ENCODE measurements at places on chromosomes 11 and 22. TPM values are rescaled to one million over a fixed set of nuclear protein-coding genes. Genes with fewer than 3 reads are reported as not detected.

- DNase-seq, result peak; percentile 58
Measured at GRCh38 chr11:2795491-2795991, 90.0 kb downstream of the CDKN1C start.

DNA sequence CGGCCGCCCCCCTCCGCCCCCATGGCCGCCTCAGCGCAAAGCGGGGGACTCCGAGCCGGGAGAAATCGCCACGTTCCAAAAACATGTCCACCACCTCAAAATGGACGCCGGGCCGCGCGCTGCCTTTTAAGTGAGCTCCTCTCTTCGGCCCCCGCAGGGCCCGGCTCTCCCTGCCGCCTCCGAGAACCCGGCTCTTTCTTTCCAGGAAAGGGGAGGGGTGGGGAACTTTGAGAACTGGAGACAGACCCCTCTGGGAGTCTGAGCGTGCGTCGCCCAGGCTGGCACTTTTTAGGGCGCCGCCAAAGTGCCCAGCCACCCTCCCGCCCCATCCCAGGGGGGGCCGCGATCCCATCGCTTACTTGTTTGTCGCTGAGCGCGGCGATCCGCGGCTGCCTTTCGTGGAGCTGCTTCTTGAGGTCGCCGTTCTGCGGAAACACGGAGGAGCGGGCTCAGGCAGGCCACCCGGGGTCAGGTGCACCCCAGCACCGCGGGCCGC, 1.6 kb downstream of the PHF21B start:
- no peak for DNase-seq

DNA sequence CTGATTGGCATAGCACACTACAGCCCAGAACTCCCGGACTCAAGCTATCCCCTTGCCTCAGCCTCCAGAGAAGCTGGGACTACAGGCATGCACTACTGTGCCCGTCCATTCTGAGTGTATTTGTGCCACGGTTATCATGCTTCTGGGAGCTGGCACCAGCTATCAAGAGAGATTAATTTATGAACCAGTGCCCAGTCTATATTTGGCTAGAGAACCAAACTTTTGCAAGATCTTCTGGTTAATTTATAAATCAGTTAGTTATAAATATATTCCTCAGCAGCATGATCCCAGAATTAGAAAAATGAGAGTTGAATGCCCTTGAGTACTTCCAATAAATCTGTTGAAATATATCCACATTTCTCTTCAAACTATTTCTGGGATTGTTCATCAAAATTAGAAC, 67.5 kb upstream of the OR5AN1 start:
- DNase-seq, result no peak

The ZNF215 gene
- total RNA-seq, result 4.6 TPM

The PATE3 gene
- total RNA-seq, result not detected

Measured in type B pancreatic cell (in vitro differentiated cells).